Transverse colon (tissue), 4 donors: ENCODE measurements at places on chromosomes 3 and 15.

- DNase-seq, result no peak
These were observed 17.7 kb downstream of the FEM1B start for GRCh38 chr15:68295014-68295805.

DNA sequence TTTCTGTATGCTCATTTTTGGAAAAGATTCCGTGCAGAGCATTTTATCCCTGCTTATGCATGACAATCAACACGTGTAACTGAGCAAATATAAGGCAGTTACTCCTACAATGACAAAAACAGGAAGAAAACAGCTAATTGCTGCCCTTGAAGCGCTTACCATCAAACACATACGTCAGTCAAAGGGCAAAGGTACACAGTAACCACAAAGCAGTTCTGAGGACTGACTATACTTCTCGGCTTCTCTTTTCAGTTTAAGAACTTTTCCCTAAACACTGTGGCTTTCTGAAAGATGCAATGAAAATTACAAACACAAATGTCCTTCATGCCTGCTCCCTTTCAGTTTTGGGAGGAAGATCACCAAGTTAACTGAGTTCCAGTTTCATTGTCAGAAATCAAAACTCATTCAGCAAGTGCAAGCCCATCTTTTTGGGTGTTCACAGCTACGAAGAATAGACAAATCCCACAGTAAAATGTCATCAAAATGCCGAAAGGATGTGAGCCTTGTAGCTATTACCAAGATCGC, 602.8 kb downstream of the FOXP1 start:
- no peak for DNase-seq

GRCh38 chr15:72117486-72118016, 399 bp downstream of the MYO9A start:
- DNase-seq, result peak; percentile 82

DNA sequence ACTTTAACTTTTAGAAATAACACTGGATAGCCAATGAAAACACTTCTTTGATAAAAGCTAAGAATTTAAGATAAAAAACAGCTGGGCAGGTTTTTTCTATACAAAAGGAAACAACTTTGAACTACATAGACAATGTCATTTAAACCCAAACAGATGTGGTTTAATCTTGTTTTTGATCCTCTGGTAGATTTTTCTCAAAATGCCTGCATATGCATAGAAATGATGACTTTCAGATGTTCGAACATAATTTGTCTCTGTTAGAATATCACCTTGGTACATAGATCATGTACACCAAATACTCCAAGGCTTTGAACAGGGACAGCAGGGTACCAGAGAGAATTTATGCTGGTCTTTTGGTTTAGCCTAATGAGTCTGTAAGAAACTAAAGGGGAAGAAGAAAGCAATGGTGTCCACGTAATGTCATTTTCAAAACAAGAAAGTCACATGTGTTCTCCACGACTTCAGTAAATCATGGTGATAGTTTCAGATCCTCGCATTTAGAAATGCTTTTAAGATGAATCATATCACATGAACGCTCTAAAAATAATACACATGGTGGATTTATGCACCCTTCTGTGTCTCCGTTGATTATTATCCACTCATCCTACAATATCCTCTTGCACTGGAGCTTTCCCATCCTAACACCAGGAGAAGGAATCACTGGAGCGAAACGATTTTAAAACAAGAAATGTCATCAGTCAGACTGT, 160.1 kb upstream of the PDZRN3 start:
- DNase-seq, result no peak

- no peak for DNase-seq
These were observed 483.3 kb downstream of the TUSC7 start for GRCh38 chr3:117192888-117193287.

- DNase-seq, result no peak
These were observed 281.2 kb downstream of the ERC2 start for GRCh38 chr3:56187051-56187450.

- DNase-seq, result no peak
These were observed 5.7 kb downstream of the SLC6A20 start for GRCh38 chr3:45790596-45790995.

GRCh38 chr3:12186515-12187286, 28.0 kb upstream of the TIMP4 start:
- DNase-seq, result no peak

DNA sequence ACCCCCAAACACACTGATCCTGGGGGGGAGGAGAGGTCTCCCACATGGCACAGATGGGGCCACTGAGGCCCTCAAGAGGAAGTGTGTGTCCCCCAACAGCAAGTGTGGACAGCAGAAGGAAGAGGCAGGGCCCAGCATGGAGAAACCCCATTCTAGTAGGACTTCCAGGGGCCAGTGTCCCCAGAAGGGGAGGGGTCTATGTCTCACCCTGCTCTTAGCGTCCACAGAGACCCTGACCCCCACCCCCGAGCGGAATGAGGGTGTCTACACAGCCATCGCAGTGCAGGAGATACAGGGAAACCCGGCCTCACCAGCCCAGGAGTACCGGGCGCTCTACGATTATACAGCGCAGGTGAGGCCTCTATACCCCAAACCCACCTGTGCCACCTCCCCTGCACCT, 35.3 kb downstream of the TSPAN3 start:
- no peak for DNase-seq

GRCh38 chr3:58383904-58384303, 49.7 kb downstream of the PDHB start:
- no peak for DNase-seq

GRCh38 chr3:99248913-99249312, 347.4 kb upstream of the DCBLD2 start:
- no peak for DNase-seq

DNA sequence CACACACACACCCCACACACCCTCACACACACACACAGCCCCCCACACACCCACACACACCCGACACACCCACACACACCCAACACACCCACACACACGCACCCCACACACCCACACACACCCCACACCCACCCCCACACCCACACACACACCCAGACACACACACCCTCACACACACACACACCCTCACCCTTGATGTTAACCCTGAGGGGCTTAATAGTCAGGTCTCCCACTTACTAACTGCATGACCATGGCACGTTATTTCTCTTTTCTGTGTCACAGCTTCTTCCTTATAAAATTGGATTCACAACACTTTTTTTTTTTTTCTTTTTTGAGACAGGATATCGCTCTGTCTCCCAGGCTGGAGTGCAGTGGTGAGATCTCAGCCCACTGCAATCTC, 2.8 kb downstream of the GRM2 start:
- DNase-seq, result no peak

- DNase-seq, result no peak
These were observed 465.8 kb upstream of the ROBO1 start for GRCh38 chr3:80233576-80233975.

GRCh38 chr3:79767905-79768267, at the start of gene ROBO1:
TSS of gene ROBO1 (minus strand) at chr3:79767998.
- DNase-seq, result no peak

DNA sequence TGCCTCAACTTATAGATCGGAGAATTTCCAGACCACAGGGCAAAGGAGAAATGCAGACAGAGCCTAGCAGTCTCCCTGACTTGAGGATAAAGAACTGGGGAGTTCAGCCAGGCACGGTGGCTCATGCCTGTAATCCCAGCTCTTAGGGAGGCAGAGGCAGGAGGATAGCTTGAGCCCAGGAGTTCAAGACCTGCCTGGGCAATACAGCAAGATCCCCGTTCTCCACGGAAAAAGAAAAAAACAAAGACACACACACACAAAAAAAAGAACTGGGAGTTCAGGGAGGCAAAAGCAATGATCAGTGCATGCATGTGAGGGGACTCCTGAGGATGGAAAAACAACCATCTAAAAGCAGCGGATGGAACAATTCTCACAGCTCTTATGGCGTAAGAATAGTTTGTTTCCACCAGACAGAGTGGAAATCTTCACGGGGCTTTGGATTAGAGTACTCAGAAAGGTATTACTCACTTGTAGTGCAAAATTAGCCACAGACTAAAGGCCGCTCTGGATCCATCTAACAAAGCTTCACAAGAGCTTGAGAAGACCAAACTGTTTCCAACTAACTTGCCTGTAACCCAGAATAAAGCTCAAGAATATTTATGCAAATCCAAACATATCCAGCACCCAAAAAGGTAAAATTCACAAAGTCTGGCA, 16.3 kb downstream of the SEC11A start:
- no peak for DNase-seq

DNA sequence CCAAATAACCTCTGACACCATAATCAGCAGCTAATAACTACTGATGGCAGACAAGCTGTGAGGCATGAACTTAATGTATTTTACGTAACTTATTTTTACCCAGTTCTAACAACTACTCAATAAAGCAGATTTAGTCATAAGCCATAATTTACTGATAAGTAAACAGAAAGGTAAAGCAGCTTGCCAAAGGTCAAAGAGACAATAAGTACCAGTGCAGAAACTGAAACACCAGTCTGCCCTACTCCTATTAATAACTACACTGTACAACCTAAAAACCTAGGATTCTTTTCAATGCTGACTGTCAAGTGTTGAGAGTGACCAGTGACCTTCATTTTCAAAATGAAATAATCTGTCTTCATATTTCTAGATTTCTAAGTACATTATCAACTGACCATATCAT, 152.2 kb downstream of the NR2E3 start:
- no peak for DNase-seq

DNA sequence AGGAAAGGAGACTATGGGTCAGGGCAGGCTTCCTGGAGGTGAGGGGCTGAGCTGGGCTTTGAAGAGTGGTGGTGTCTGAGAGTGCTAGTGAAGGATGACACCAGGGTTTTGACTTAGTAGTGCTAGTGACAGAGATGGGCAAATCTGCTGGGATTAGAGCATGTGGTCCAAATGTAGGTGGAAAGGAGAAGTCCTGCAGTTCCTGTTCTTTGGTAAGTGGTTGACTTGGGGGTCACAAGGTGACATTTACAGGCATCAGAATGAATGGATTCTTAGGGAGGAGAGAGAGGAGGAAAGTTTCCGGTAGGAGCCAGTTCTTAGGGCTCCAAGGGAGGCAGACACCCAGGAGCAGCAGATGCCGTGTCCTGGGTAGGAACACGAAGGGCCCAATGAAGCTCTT, 796 bp upstream of the DOCK3 start:
- no peak for DNase-seq

- no peak for DNase-seq
These were observed 26.2 kb downstream of the PDE8A start for GRCh38 chr15:85007741-85008397.

GRCh38 chr3:132029182-132029902, 5.5 kb downstream of the CPNE4 start:
- peak; percentile 74 for DNase-seq

DNA sequence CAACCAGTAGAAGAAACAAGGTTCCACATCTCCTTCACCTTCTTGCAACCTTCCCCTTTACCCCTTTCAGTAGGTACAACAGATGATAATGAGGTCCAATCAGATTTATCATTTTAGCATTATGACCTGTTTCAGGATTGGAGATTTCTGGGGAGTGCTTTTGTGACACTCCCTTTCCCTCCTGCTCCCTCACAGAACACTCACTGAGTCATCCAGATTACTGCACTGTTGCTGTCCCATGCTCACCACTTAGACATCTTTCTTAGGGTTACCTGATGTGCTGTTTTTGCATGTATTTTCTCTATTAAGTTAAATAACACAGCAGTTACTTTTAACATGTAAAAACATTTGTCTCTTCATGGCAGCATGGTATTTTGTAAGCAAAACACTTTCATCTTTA, 118.5 kb downstream of the MFSD1 start:
- DNase-seq, result no peak

GRCh38 chr3:8746780-8747345, 13.3 kb downstream of the CAV3 start:
- no peak for DNase-seq

- peak; percentile 62 for DNase-seq
These were observed 74.3 kb upstream of the TSEN2 start for GRCh38 chr3:12409684-12410596.
